ENCODE measurements at places on chromosomes 7 and 10.

DNA sequence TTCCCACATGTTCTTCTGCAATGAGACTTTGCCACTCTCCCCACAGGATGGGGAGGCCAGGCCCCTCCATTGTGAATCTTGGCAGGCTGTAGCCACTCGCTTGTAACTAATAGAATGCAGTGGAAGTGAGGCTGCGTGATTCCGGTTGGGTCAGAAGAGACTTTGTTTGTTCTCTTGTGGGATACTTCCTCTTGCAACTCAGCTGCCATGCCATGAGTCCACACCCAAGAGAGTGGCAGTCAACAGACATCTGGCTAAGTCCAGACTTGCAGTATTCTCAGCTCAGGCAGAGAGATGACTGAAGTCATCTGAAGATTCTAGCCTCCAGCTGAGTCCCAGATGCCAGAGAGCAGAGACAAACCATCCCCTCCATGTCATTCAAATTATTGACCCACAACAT lies 153.4 kb upstream of the GDF10 start:
- no peak for DNase-seq

GRCh38 chr10:74406006-74406405 lies 255.0 kb downstream of the ADK start:
- no peak for DNase-seq

GRCh38 chr10:82128527-82128926 lies 253.5 kb downstream of the NRG3 start:
- DNase-seq, result no peak

DNA sequence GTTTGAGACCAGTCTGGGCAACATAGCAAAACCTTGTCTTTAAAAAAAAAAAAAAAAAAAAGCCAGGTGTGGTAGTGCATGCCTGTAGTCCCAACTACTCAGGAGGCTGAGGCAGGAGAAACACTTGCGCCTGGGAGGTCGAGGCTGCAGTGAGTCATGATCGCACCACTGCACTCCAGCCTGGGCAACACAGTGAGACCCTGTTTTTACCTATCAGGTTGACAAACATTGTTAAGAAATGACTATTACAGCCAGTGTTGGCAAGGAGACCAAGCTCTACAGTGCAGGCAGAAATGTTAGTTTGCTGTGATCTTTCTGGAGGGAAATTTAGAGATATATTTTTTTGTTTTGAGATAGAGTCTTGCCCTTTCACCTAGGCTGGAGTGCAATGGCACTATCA lies 37.3 kb downstream of the CUL1 start:
- no peak for DNase-seq

- DNase-seq, result no peak
These were observed 24.5 kb downstream of the RNF32 start for GRCh38 chr7:156665101-156665500.

GRCh38 chr7:31051598-31052486 lies at the start of gene ADCYAP1R1:
ADCYAP1R1 (plus strand) TSS chr7:31052308; CDS start chr7:31063265, 10,957 bp downstream.
- no peak for DNase-seq

GRCh38 chr7:82821037-82821436 lies 341.6 kb downstream of the PCLO start:
- DNase-seq, result no peak

DNA sequence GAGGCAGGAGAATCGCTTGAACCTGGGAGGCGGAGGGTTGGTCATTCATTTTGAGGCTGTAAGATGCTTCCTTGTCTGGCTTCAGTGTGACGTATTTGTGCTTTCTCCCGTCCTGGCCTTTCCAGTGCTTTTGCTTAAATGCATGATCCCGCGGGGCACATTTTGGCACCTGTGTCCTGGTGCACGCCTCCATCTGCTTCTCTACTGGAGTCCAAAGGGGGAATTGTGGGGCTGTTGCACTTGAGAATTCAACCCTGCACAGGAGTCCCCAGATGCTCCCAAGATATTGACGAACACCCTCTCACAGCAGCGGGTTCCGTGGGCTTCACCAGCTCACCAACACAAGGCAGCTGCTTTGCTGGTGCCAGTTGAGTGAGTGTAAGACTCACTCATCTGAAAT lies 10.3 kb upstream of the LRRC27 start:
- no peak for DNase-seq

GRCh38 chr10:6170638-6171037 lies 32.1 kb upstream of the PFKFB3 start:
- no peak for DNase-seq

GRCh38 chr10:104139221-104139620 lies 17.2 kb downstream of the SFR1 start:
- peak; percentile 49 for DNase-seq

- DNase-seq, result no peak
These were observed 554.7 kb downstream of the SORCS3 start for GRCh38 chr10:105195831-105196230.

GRCh38 chr10:2938869-2939268 lies 128.5 kb upstream of the PFKP start:
- no peak for DNase-seq

Measured in NB4 (cell line).